Muscle of arm (tissue), 14 donors: ENCODE measurements at places on chromosomes 11 and 22. TPM values are rescaled to one million over a fixed set of nuclear protein-coding genes. Genes with fewer than 3 reads are reported as not detected.

EHF gene
- 0.12 TPM for polyA plus RNA-seq

BBOX1 gene
- polyA plus RNA-seq = 0.20 TPM

GTSE1 gene
- 12.9 TPM for polyA plus RNA-seq

MFRP gene
- polyA plus RNA-seq = not detected

RAB38 gene
- 0.71 TPM for polyA plus RNA-seq

GLYATL2 gene
- 2.1 TPM for polyA plus RNA-seq

PIH1D2 gene
- not detected for polyA plus RNA-seq

CNGA4 gene
- polyA plus RNA-seq = not detected
